Eye (tissue), 1 donor: ENCODE measurements at places on chromosomes 6 and 20.

DNA sequence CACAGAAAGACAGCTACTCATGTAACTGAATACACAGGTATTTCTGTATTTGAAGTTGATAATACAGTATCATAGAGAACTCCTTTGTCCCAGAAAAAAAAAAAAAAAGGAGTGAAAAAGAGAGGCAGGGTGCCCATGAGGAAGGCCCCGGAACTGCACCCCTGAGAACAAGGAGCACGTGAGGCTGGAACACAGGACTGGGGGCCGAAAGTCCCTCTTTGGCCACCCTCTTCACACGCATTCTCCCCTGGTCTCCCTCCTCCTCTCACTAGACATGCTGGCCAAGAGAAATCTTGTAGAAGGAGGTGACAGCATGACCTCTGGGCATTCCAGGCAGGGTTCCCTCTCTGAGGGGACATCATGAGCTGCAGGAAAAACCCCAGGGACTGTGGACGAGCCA, 62.7 kb upstream of the TRAF3IP2 start:
- DNase-seq = no peak

- no peak for DNase-seq
Measured at GRCh38 chr20:5482791-5483190, 166.0 kb upstream of the PROKR2 start.

- no peak for DNase-seq
Measured at GRCh38 chr6:87408721-87409155, 966 bp downstream of the CFAP206 start.

GRCh38 chr6:135811170-135811569, 40.3 kb upstream of the PDE7B start:
- DNase-seq = no peak

GRCh38 chr6:34562861-34563512, 6.9 kb upstream of the SPDEF start:
- DNase-seq = no peak

- no peak for DNase-seq
Measured at GRCh38 chr6:101116337-101116736, 235.2 kb upstream of the ASCC3 start.

DNA sequence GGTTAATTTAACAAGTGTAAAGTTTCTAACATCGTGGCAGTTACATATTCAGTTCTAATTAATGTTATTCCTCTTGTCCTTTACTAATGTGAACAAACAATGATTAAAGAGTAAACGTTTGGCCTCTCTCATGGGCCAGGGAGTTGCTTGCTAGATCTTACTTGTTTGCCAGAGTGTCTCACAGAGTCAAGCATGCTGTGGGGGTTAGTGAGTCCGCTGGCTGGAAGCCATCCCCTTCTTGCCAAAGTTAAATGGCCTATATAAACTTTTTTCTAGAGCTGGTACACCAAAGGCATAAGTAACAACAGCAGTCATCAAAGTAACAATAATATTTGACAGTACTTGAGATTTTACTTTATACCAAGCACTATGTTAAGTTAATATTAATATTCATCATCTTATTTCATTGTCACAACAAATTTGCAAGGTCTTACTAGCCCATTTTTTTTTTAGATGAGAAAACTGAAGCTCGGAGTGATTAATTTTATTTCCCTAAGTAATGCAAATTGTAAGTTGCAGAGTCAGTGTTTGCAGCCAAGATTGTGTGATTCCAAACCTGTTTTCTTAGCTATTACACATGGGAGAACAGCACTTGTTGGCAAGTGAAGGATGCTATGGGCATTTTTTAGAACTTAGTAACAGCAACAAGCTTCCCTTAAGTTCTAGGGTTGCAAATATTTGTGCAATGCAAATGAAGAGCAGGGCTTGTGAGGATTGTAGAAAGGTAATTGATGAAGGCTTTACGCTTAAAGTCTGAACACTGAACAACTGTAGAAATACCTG, 224.5 kb downstream of the RFPL4B start:
- DNase-seq = no peak

DNA sequence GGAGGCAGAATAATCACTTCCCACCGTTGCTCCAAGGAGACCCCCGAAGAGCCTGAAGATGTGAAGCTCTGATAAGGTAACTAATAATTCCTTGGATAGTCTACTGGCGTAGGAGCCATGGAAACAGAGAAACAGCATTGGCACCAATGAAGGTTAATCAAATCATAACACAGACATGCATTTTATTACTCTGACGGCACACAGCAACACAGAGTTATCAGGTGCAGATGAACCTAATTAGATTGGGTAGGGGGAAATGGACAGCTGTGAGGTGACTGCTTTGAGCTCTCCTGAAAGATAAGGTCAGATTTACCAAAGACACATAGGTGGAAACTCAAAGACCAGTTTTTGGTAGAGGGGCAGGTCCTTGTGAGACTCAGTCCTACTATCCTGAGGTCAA, 544.0 kb upstream of the AGPAT4 start:
- no peak for DNase-seq

GRCh38 chr6:140897349-140897748, 1235.4 kb upstream of the GJE1 start:
- no peak for DNase-seq

DNA sequence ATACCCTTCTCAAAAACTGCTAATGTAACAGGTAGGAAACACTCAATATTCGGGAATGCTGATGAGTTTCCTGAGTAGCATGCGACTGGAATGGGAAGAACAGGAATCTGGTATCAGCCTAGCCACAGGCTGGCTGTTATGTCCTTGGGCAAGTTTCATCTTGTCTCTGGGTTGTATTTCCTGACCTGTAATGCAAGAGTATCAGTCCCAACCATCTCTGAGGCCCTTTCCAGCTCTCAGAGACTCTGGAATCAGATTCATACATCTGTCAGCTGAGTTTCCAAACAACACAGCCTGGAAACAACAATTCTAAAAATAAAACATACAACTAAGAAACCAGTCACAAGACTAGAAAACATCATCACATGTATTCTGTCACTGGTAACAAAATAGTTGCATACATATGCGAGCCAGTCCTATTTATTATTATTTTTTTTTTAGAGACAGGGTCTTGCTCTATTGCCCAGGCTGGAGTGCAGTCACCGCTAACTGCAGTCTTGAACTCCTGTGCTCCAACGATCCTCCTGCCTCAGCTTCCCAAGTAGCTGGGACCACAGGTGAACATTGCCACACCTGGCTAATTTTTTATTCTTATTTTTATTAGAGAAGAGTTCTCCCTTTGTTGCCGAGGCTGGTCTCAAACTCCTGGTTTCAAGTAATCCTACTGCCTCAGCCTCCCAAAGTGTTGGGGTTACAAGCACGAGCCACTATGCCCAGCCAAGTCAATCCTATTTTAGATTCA, 16.7 kb upstream of the TFAP2A start:
- no peak for DNase-seq

- no peak for DNase-seq
Measured at GRCh38 chr6:99967052-99967451, 27.0 kb downstream of the MCHR2 start.

- no peak for DNase-seq
Measured at GRCh38 chr20:20423117-20423516, 55.2 kb downstream of the INSM1 start.

DNA sequence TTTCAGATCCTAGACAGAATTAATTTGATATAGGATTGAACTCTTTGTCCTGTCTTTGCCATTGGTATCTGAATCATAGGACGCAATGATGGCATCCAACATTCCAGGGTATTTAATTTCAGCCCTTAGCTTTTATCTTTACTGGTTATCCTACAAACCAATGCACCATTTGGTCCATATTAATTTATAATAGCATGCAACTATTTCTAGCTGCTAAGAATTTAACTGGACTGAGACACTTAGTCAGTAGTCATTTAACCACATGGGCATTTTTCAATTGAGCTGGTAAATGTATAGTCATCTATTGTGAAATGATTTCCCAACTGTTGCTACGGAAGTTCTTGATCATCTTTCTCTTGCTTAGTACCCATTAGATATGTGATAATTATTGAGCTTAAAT, 141.1 kb downstream of the CD164 start:
- DNase-seq = no peak

DNA sequence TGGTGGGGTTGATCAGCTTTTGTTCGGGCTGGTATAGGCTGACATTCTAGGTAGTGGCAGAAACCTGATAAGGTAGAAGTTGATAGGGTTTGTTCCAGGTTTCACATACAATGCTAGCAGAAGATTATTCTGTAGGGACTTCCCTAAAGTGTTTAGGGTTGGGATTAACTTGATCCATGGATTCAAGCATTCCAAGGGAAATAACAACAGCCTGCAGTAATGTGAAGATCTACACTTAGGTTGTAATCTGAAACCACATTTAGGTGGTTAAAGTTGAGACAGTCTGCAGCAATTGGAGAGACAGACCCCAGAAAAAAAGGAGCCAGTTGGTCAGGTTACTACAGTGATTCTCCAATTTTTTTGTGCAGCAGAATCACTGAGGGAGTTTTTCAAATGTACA, 56.1 kb downstream of the GJA1 start:
- DNase-seq = no peak

DNA sequence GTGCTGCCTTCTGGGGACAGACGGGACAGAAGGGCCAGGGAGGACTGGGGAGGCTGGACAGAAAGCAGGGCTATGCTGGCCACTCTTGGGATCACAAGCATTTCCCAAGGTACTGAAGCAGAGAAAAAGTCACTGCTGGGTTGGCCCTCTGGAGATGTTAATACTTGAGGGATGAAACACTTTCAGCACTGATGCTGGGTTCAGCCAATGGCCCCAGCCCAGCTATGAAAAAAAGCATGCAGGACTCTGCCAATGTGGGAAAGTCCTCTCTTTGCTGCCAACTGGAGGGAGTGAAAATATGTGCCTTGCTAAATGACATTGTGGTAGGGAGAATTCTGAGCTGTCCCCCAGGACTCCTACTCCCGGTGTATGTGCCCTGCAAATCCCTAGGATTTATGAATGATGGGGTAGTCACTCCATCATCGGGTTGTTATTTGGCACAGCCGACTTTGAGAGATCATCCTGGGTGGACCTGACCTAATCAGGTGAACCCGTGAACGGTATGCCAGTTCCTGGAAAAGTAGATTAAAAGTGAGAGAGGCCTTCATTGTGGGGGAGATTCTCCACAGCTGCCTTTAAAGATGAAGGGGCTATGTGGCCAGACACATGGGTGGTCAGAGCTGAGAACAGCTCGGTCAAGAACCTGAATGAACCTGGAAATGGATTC, 119.9 kb upstream of the TRAF3IP2 start:
- DNase-seq = no peak

DNA sequence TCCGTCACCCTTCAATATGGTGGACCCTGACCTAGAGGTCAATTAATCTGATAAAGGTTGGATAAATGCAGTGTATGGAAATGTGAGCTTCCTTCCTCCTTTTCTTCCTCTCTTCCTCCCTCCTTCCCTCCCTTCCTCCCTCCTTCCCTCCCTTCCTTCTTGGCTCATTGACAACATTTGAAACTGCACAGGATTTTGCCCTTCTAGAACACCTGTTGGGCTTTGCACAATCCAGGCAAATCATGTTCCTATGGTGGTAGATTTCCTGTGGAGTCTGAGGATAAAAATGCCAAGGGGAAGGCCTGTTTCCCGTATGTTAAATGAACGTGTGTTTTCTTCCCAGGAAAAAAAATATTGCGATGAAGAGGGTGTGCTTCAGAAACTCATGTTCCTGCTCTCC, 642.8 kb downstream of the EPM2A start:
- no peak for DNase-seq

DNA sequence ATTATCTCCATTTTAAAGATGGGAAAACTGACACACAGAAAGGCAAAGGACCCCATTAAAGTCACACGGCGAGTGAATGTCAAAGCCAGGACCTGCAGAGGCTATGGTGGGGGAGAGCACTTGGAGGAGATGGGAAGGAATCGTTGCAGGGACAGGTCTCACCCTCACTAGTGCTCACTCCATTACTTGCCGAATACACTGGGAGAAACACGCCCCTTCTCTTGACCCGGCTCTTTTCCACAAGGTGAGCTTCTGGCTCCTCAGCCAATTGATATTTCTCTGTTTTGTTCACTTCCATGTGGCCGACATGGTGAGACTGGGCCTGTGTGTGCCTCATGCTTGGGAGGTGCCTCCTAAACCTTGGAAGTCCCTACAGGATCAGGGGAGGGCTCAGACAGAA, 117.8 kb upstream of the KCNG1 start:
- DNase-seq = no peak

GRCh38 chr6:73747289-73747688, 51.3 kb downstream of the CD109 start:
- no peak for DNase-seq

DNA sequence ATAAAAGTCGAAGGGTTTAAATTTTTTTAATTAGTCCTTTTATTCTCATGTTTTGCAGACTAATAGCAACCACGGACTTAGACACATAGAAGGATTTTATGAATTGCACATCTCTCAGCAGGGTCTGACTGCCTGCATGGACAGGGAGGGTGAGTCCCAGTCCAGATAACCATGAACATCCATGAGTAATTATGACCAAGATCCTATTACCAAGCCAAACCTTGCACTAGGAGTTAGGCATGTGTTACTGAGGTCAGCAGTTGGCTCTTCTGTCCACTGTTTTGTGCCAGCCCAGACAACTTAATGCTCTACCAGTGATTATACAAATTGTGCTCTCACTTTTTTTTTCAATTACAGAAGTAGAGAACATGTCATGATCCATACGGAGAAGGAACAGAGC, 211.2 kb downstream of the MAFB start:
- no peak for DNase-seq

DNA sequence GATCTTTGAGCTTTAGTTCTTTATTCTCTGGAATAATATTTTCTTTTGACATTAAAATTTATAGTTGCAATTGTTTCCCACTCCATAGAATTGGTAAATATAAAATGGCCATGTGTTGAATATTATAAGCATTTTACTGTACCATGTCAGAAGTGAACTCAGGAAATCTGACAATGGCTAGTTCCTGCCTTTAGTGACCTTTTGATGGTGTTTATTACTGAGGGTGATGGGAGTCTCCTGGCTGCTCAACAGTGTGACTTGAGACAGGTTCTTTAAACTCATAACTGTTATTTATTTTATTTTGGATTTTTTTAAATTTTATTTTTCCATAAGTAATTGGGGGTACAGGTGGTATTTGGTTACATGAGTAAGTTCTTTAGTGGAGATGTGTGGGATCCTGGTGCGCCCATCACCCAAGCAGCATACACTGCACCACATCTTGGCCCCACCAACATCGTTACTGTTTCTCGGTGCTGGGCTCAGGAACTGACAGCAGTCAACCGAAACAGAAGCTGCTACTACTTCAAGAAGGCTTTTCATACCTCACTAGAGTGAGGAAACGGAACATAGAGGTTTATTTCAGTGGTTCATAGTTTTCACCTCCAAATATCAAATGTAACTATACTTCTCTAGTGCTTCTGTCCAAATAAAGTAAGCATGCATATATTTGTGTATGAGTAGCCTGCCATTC, 90.4 kb downstream of the PLEKHG1 start:
- no peak for DNase-seq

GRCh38 chr20:8648466-8648865, 420.4 kb upstream of the PLCB4 start:
- no peak for DNase-seq

DNA sequence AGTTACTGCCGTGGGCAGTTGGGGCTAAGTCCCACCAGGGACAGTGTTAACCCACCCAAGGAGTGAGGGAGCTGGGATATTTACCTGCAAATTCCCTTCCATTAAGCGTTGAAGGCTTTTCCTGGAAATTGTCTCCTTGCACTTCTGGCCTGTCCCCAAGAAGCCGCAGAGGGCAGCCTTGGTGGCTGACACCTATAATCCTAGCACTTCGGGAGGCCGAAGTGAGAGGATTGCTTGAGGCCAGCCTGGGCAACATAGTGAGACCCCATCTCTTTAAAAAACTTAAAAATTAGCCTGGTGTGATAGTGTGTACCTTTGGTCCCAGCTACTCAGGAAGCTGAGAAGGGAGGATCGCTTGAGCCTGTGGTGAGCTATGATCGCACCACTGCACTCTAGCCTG, 204.4 kb downstream of the EYA2 start:
- DNase-seq = no peak
